Osteoblast (primary cell): ENCODE measurements at places on chromosomes 1 and 21. TPM values are rescaled to one million over a fixed set of nuclear protein-coding genes. Genes with fewer than 3 reads are reported as not detected.

The OR2T11 gene
- total RNA-seq, result not detected in 2 replicates

The GUCA2B gene
- not detected in 2 replicates for total RNA-seq

- no peak for DNase-seq
- no peaks in the 10 kb centered on the region for H3K36me3 ChIP-seq
- H3K27me3 ChIP-seq, result no peaks in the 10 kb centered on the region
- no peak overlapping the region for H3K27ac ChIP-seq
- peaks cover 5% of the 10 kb centered on the region for H3K4me1 ChIP-seq
Observed at GRCh38 chr1:174656409-174657059, 208.8 kb downstream of the GPR52 start.

DNA sequence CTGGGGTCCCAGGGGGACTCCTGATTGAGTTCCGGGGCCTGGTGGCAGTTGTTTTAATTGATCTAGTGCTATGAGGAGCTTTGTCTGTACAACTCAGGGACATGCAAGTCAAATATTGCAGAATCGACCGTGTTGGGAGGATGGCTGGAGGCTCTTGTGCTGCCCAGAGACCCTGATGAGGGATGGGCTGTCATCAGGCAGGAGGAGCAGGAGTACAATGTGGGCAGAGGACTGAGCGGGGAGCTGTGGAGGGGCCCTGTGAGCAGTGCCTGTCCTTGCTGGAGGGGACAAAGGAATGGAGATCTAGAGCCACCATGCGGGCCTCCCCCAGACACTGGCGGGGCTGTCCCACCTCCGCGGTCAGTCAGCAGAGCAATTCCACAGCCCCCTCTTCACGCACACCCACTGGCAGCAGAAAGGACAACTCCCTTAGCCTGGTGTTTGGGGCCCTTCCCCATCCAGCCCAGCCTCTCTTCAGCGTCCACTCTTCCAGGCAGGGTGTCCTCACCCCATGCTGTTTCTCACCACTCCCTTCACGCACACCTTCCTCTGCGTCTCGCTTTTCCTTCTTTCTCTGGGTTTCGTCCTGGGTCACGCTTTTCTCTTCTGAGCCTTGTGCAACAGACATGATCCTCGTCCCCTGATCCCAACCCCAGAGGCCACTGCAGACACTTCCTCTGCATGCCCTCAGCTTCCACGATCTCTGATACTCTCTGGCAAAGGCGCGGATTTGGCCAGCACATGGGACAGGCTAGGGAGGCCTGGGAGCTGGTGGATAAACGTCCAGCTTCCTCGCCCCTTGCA is 122.6 kb downstream of the GRIK3 start:
- H3K4me1 ChIP-seq, result no peaks in the 10 kb centered on the region
- no peak for DNase-seq
- no peaks in the 10 kb centered on the region for H3K27me3 ChIP-seq
- no peaks in the 10 kb centered on the region for H3K36me3 ChIP-seq
- H3K27ac ChIP-seq, result no peak overlapping the region
- no peak overlapping the region for H3K4me3 ChIP-seq

DNA sequence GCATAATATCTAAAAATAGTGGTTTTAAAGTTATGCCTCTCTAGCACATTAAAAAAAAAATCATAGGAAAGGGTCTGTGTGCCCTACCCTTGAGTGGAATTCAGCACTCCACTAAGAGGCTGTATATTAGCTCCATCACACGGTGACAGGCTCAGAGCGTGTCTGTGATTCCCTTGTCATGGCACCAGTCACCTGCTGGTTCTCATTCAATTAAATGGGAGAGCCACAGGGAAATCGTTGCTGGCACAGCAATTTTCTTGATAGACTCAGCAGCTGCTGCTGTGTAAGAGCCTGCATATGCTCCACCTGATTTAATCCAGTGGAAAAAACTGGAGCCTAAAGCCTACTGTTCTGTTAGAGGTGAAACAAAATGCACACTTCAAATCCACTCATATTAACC is 9.5 kb downstream of the ATP6V1G3 start:
- no peak overlapping the region for H3K27ac ChIP-seq
- H3K36me3 ChIP-seq, result no peaks in the 10 kb centered on the region
- no peak for DNase-seq
- no peaks in the 10 kb centered on the region for H3K27me3 ChIP-seq
- peaks cover 25% of the 10 kb centered on the region for H3K4me1 ChIP-seq
- H3K4me3 ChIP-seq, result no peak overlapping the region

DNA sequence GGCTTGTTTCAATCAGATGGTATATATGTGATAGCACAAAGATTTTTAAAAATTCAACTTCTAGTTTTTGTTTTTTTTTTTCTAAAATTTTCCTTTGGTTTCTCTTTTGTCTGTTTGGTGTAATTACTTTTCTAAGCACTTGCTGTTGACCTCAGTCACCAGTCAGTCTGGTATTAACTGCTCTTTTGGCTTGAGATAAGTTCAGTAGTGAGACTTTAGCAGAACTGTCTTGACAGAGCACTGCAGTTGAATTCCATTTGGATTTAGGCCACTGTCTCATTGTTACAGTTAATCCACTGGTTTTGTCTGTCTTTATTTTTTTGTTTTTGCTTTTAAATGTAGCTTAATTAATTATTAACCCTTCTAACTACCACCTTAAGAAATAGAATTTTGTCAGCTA is 36.2 kb downstream of the OSBPL9 start:
- peaks cover 4% of the 10 kb centered on the region for H3K36me3 ChIP-seq
- no peak overlapping the region for H3K4me3 ChIP-seq
- H3K27ac ChIP-seq, result no peak overlapping the region
- no peak for DNase-seq
- no peaks in the 10 kb centered on the region for H3K27me3 ChIP-seq

DNA sequence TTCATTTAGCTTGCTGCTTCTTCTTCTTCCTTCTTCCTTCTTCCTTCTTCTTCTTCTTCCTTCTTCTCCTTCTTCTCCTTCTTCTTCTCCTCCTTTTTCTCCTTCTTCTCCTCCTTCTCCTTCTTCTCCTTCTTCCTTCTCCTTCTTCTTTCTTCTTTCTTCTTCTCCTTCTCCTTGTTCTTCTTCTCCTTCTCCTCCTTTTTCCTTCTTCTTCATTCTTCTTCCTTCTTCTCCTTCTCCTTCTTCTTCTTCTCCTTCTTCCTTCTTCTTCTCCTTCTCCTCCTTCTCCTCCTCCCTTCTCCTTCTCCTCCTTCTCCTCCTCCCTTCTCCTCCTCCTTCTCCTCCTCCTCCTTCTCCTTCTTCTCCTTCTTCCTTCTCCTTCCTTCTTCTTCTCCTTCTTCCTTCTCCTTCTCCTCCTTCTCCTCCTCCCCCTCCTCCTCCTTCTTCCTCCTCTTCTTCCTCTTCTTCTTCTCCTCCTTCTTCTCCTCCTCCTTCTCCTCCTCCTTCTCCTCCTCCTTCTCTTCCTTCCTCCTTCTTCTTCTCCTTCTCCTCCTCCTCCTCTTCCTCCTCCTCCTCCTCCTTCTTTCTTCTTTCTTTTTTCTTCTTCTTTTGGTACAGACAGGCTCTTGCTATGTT is 110.1 kb downstream of the ST3GAL3 start:
- H3K27ac ChIP-seq, result no peak overlapping the region
- no peak overlapping the region for H3K4me3 ChIP-seq
- H3K27me3 ChIP-seq, result no peaks in the 10 kb centered on the region
- DNase-seq, result no peak
- H3K36me3 ChIP-seq, result peaks cover 22% of the 10 kb centered on the region

- H3K27me3 ChIP-seq, result no peaks in the 10 kb centered on the region
- no peak overlapping the region for H3K4me3 ChIP-seq
- peaks cover 9% of the 10 kb centered on the region for H3K36me3 ChIP-seq
- peaks cover 8% of the 10 kb centered on the region for H3K4me1 ChIP-seq
- no peak overlapping the region for H3K27ac ChIP-seq
Observed at GRCh38 chr1:51442616-51443015, 76.5 kb downstream of the EPS15 start.

DNA sequence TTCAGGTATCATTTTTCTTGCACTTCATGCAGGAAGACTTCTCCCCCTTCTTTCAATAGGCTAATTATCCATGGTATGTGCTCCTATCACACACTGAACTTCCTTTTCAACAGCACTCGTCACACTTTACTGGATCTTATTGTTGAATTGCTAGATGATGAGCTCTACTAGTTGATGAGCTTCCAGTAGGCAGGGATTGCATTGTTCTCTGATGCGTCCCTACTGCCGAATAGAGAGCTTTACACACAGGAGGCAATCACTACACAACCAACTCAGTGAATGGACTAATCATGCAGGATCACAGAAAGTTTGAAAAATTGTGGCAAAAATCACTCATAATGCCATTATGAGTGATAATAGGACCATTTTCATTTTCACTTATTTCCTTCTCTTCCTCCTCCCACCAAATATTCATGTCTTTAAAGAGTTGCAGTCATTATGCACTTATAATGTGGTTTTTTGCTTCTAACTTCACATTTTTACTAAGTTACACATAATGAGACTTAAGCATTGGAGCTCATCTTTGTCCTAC is 128.1 kb upstream of the ZNF648 start:
- no peak for DNase-seq
- H3K4me1 ChIP-seq, result no peaks in the 10 kb centered on the region
- no peak overlapping the region for H3K27ac ChIP-seq
- H3K27me3 ChIP-seq, result no peaks in the 10 kb centered on the region
- H3K36me3 ChIP-seq, result no peaks in the 10 kb centered on the region
- H3K4me3 ChIP-seq, result no peak overlapping the region

The FMO4 gene
- 3.6 and 8.5 TPM in 2 replicates for total RNA-seq

DNA sequence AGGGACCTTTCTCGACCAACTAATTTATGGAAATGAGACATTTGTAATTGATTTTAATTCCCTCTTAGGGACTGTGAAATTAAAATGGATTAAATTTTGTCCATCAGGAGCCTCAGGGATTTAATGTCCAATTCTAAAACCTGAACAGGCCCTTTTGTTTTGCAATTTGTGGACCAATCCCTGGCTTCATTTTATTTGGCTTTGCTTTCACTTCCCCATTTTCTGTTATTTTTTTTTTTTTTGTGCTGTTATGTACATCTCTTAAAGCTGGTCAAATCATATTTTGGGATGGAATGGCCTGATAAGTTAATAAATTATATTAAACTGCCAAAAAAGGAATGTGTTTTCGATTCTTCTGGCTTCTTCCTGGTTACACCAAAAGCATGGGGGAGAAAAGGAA is 28.9 kb downstream of the ZSCAN20 start:
- H3K27me3 ChIP-seq, result no peaks in the 10 kb centered on the region
- no peak overlapping the region for H3K4me3 ChIP-seq
- no peak for DNase-seq
- H3K36me3 ChIP-seq, result no peaks in the 10 kb centered on the region

The RGS1 gene
- not detected in 2 replicates for total RNA-seq

The COL9A2 gene
- 0.36 and 0.88 TPM in 2 replicates for total RNA-seq

DNA sequence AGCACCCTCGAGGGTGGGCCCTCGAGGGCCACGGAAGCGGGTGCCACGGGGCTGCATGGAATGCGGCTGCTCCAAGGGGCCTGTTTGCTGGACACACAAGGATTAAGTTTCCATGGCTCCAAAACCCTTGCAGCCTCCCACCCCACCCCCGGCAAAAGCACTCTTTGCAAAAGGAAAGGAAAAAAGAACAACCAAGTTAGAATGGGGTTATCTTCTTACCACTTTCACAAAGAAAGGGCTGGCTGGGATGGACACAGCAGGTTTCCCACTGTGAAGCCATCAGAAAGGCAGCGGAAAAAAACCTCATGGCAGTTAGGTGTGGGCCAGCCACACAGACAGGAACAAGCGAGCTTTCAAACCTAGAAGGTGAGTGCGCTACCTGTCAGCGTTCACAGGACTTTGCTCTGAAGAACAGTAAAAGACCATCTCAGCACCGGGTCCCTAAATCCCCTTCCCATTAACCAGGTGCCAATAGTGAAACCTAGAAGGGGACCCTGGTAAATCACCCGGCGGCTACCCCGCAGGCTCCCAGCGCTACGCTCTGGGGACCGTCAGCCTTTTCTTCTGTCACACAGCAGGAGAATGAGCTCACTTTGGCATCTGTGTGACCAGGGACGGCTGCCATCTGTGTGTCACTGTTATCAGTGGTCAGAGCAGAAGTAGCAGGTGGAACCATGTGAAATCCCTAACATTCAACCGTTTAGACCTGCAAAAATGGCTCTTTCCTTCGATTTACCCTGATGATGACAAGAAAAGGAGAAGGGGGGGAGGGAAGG is 93.0 kb downstream of the SIM2 start:
- no peaks in the 10 kb centered on the region for H3K27me3 ChIP-seq
- no peaks in the 10 kb centered on the region for H3K36me3 ChIP-seq
- H3K4me1 ChIP-seq, result peaks cover 18% of the 10 kb centered on the region
- H3K27ac ChIP-seq, result no peak overlapping the region
- no peak for DNase-seq
- H3K4me3 ChIP-seq, result no peak overlapping the region

GRCh38 chr1:97271916-97272788 is 550.6 kb downstream of the PTBP2 start:
- peak; percentile 26 for DNase-seq
- no peaks in the 10 kb centered on the region for H3K4me1 ChIP-seq
- no peak overlapping the region for H3K4me3 ChIP-seq
- H3K27ac ChIP-seq, result no peak overlapping the region
- no peaks in the 10 kb centered on the region for H3K36me3 ChIP-seq

- DNase-seq, result no peak
- H3K27me3 ChIP-seq, result peaks cover 5% of the 10 kb centered on the region
- no peak overlapping the region for H3K4me3 ChIP-seq
- H3K4me1 ChIP-seq, result peaks cover 6% of the 10 kb centered on the region
Observed at GRCh38 chr1:25020173-25020845, 90.2 kb upstream of the RUNX3 start.

GRCh38 chr1:182246783-182247182 is 144.8 kb downstream of the GLUL start:
- H3K27ac ChIP-seq, result no peak overlapping the region
- no peaks in the 10 kb centered on the region for H3K36me3 ChIP-seq
- H3K4me1 ChIP-seq, result no peaks in the 10 kb centered on the region
- H3K27me3 ChIP-seq, result no peaks in the 10 kb centered on the region
- DNase-seq, result no peak
- H3K4me3 ChIP-seq, result no peak overlapping the region

DNA sequence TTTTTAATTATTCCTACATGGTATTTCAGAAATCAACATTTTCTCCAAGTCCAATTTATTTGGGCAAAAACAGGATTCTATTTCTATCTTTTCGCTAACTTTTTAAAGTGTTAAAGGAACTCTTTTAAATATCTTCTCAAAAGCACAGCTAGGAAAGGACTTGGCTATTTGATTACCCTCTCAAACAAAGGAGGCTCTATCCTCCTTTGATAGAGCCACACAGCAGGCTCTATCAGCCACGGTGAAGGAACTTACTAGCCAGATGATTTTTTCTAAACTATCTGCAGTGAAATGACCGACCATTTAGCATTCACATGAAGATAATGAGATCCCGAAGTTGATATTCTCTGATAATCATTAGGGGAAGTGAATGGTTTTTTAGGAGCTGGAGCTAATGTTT is 9.1 kb downstream of the ANGPTL7 start:
- no peaks in the 10 kb centered on the region for H3K27me3 ChIP-seq
- peaks cover 32% of the 10 kb centered on the region for H3K36me3 ChIP-seq
- no peak overlapping the region for H3K4me3 ChIP-seq

DNA sequence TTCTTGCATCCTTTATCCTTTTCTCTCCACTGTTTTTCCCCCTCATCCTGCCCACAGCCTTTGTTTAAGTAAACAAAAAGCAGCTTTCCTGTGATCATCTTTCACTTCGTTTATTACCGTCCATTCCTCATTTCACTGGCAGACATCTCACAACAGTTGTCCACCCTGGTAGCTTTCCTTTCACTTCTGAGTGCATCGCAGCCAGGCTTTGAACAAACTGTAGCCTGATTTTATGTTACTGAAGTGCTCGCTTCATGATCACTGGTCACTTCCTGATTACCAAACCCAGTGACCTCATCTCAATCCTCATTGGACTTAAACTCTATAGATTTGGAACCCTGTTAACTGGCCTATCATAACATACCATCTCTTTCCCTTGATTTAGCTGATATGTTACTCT is 67.7 kb downstream of the SDCCAG8 start:
- H3K4me3 ChIP-seq, result no peak overlapping the region
- H3K27me3 ChIP-seq, result no peaks in the 10 kb centered on the region
- DNase-seq, result peak; percentile 42
- no peak overlapping the region for H3K27ac ChIP-seq

The GPR37L1 gene
- not detected in 2 replicates for total RNA-seq
